ENCODE measurements at places on chromosomes 2 and 18. TPM values are rescaled to one million over a fixed set of nuclear protein-coding genes. Genes with fewer than 3 reads are reported as not detected.

DNA sequence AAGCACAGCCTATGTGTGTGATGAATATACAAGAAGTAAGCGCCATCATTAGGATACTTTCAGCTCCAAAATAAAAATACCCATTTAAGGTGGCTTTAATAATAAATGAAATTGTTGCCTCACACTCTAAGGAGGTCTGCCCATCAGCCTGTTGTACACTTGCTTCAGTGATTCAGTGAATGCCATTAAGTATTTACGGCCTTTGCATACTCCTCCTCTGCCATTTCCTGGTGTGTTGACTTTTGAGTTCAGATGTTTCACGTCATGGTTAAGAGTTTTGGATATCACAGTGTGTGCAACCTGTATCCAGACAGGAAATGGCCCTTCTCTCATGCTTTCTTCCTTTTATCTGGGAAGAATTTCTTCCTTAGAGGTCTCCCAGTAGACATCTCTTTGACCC lies 38.6 kb upstream of the SNORC start:
- DNase-seq: no peak

SATB2 gene
- not detected for total RNA-seq

DNA sequence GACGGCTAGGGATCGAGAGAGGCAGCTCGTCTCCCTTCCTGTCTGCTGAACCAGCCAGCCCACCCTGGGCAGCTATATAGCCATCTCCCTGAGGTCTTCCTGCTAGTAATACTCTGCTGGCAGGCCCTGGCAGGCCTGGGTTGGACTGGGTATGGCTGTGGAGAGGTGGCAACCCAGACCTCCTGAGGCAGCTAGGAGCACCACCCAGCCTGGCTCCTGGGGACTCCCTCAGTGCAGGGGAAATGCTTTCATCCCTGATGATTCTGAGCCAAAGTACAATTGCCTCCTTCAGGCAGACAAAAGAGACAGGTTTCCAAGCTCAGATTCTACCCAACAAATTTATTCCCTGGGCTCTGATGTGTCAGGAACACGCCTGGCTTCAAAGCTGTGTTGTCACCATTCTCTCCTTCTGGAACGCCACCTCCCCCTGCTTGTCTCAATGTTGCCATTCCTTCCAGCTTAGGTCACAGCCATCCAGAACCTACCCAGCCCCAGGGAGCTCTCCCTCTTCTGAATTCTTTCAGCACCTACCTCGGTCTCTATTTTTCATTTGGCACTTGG lies 4.7 kb upstream of the DNAJB2 start:
- no peak for DNase-seq

DNA sequence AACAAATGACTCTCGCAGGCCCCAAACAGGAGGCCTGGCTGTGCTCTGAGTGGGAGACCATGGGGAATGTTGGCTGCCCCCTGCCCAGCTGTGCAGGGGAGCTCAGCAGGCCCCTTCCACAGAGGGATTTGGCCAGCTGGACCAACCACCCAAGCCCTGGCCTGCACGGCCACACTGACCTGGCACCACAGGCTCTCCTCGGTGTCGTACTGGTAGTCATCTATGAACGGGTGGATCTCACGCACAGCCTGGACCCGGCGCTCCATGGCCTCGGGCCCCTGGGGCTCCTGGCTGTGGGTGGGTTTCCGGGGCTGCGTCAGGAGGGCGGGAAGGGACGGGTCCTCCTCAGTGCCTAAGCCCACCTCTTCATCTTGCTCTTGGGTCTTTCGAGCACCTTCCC lies 74.5 kb downstream of the POLR1A start:
- DNase-seq: no peak

IAH1 gene
- not detected for total RNA-seq

AFF3 gene
- 3.0 TPM for total RNA-seq

DNA sequence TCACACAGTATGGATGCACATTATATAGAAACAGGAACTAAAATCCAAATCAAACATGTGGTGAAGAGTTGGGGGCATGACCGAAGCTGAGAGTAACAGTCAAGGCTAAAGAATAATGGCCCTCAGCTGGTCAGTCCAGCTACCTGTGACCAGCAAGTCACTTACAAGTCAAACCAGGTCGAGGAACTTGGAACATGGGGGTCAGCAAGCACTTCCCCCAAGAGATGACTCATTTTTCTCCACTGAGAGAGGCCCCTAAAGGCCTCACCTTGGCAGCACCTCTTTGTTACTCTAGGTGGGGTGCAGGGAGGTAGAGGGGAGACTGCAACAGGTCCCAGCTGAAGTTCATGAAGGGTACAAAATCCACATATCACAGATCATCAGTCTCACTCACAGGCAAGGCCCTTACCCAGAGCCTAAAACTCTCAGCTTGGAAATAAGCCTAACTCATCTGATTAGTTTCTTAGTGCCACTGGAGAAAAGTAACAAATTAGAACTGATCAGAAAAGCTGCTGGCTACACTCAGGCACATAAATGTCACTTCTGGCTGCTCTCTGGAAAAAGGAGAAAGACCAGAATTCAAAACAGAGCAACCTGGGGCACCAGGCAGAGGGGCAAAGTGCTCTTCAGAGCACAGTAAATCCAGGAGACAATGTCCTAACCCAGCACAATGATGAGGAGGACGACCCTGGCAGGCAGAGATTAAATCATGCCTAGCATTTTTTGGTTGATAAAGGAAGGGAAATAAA lies 4.0 kb downstream of the SDC1 start:
- no peak for DNase-seq

- DNase-seq: no peak
Measured at GRCh38 chr2:72276356-72276755, 128.7 kb upstream of the CYP26B1 start.
